T-helper 1 cell (primary cell): ENCODE measurements at places on chromosomes 7 and 10.

DNA sequence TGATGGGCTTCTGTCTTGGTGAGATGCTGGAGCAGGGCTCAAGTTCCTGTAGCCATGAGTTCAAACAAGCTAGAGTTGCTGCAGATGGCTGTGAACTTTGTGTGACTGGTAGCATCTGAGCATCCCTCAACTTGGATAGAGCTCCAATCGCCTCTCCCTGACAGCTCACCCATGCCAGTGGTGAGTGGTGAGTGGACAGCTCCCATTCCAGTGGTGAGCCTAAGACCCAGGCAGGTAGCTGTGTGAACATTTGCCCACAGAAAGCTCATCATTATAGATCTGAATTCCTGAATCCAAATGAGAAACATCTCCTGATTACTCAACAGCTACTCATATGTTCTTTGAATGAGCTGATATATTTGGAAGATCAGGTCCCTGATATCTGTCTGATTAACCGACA is 25.3 kb downstream of the STEAP1B start:
- no peak for DNase-seq

DNA sequence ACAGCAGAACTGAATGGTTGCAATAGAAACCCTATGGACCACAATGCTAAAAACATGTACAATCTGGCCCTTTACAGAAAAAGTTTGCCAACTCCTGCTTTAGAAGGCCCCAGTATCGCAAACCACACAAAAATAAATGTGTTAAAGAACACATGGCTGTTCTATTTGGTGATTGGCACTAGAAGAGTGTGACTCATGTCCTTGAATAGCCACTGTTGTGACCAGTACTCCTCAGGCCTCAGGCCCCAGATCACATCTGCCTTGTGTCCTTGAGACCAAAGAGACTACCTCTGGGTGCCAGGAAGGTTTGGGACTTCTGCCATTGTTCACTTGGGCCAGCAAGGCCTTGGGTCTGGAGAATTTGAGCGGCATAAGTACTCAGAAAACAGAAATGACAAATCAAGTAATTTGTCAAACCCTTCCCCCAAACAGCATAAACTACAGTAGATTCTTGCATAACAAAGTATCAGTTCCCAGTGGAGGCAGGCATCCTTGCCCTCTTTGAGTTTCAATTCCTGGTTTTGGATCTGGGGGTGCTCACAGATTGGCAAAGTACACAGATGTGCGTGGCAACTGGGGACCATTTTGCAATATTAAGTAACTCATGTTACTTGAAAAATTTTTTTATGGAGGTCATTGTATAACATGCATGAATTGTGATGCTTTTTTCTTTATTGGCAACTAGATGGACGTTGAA is 50.2 kb downstream of the MTURN start:
- DNase-seq, result no peak

DNA sequence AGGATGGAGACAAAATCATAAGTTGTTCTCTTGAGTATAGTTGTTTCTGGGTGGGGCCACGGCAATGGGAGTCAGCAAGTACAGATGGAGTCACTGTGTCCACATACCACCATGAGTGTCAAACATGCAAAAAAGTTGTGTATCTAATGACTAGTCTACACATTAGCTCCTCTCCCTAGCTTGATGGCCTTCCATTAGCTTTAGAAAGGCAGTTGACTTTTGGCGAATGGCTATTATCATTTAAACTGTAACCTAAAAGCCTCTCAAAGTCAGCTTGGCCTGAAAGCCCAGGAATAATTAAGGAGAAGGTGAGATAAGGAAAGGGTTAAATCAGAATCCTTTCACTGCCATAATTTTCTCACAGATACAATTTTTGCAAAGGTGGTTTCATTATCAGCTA is 95.5 kb upstream of the MEOX2 start:
- no peak for DNase-seq

DNA sequence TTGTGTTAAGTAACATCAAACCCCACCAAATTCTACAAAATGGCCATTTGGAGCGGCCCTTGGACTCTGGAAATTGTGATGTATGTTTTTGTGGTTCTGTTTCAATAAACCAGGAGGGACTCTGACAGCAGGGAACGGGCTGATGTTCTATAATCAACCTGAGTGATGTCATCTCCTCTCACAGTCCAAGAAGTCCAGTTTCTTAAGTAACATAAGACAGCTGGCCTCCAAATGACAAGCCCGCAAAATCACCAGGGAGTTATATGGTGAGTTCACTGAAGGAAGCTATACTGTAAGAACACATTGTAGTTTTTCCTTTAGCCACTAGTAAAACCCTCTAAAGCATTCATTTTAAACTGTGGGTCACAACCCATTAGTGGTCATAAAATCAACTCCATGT is 34.0 kb downstream of the GOT1 start:
- no peak for DNase-seq

GRCh38 chr10:6678211-6678803 is 98.2 kb upstream of the PRKCQ start:
- DNase-seq, result peak; percentile 64

- DNase-seq, result no peak
Observed at GRCh38 chr7:127884066-127884559, 147.1 kb downstream of the LRRC4 start.

DNA sequence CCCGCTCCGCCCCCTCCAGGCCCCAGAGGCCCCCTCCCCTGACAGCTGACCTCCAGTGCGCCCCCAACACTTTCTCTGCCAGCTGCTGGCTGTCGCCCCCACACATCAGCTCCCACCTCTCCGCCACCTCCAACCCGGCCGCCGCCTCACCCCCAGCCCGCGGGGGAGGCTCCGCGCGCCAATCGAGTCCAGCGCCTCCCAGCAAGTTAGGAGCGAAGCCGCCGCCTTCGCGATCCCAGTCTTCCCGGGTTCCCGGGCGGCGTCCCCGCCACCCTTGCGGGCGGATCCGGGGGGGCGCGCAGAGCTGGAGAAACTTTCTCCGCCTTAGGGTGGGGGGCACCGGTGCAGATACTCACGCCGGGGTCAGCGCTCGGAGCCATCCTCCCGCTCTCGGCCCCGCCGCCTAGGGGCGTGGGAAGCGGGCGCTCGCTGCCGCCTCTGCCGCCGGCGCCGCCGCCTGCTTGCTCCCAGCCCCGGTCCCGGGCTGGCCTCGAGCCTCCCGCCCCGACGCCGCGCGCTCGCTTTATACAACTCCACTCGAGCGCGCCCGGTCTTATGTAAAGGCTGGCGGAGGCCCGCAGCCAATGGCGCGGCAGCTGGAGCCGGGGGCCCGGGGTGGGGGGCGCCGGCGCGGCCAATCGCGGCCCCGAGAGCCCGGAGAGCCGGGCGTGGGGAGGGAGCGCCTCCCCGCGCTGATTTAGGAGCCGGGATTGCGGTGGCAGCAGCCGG is at the start of gene CRTAC1:
TSS of gene CRTAC1 (minus strand) at position 529 of the 729 bp plus-strand sequence. CDS start at position 380, 149 bp downstream.
- DNase-seq, result no peak

- no peak for DNase-seq
Observed at GRCh38 chr10:27569946-27570345, 65.8 kb downstream of the RAB18 start.

DNA sequence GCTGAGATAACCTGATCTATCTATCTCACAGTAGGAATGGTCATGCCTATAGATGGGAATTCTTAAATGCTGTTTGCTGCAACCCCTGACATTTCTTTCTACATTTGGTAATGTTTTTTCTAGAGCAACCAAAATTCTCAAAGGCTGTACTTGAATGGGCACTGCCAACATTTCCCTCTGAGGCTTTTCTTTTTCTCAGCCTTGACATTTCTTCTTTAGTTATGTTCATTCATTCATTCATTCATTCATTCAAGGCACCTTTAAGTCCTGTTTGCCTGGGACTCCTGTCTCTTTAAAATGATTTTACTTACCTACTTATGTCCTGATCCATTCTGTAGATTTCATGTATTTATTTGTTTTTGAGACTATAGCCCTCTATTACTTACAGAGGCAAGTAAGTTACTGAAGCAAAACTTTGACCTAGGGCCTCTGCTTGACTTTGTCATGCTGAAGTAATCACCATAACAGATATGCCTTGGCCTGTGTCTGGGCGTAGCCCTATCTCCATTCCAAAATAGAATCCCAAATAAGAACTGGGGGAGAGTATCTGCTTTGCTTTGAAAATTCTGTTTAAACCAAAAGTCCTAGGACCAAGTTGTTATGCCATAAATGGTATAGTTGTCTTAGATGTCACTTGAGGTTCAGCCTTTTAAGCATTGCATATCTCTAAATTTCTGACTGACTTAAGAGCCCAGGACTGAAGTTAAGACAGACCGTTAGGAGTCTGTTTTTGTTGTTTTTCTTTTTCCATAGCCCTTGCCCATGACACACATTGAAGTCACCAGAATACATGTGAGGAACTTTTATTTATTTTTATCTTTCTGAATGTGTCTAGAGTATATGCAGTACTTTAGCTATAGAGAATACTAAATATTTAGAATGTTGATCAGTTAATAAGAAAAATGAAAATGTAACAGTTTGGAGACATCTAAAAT is 59.2 kb downstream of the AKAP9 start:
- no peak for DNase-seq

DNA sequence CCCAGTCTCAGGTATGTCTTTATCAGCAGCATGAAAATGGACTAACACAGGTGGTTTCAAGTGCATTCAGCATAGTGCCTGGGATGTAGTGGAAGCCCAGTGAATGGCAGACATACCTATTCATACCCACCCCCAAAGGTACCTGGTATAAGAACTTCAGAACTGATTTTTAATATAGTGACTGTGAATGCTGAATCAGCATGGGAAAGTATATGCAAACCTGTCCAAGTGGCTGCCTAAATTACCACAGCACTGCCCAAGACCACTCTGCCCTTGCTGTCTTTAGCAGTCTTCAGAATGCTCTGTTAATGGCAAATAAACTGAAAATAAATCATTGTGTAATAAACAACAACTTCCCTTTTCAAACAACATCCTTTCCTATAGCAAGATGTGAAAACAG is 312.1 kb downstream of the GPAM start:
- no peak for DNase-seq

DNA sequence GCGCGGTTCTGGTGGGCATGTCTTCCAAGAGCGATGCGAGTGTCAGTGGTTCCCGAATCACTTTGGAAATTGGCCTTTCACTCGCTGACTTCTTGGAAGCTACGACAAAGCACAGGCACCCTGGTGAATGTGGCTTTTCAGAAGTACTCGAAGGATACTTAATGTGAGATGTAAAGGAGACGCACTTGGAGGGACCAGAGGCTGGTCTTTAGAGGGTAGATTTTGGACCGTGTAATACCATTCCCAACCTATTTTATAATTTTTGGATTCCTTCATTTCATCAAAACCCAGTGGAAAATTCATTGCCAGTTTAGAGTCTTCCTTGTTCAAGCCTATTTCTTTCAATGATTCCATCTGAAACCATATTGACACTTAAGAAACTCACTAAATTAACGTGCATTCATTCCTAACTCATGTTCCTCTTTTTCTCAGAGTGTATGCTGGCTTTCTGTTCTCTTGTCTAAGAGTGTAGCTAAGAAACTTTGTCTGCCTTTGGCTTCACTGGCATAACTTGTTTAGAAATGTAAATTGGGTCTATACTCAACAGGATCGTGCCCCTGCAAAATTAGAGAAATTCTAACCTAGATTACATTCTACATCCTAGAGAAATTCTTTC is 645 bp upstream of the COPG2 start:
- no peak for DNase-seq

- no peak for DNase-seq
Observed at GRCh38 chr10:17452060-17452841, 2.1 kb downstream of the ST8SIA6 start.

DNA sequence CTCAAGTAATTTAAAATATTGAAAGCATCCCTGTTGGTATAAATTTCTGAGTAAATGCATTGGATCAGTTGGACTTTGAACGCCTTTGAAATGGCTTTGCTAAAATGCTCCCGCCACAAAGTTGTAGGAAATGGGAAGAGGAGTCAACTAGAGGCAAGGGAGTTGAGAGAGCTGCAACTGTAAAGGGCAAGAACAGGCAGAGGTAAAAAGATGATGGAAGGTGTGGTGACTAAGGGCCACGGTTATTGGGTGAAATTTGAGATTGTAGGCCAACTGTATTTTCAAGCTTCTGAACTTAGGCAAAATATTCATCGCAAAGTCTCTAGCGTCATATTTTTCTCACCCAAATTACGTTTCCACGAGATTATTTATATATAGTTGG is 595 bp upstream of the SUMF2 start:
- DNase-seq, result no peak

DNA sequence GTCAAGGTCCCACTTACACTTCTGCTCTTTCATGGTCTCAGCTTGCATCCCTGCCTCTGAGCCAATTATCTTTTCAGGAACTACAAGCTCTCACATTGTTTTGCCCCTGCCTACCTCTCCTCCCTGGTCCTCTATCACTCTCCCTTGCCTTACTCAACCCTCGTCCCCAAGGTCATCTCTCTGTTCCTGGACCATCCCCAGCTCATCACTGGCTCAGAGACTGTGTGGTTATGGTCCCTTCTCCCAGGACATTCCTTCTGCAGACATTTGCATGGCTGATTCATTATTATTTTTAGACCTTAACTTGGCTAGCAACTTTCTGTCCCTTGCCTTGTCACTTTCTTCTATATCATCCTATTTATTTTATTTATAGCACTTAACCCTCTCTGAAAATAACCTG is 17.8 kb upstream of the GPAM start:
- no peak for DNase-seq

DNA sequence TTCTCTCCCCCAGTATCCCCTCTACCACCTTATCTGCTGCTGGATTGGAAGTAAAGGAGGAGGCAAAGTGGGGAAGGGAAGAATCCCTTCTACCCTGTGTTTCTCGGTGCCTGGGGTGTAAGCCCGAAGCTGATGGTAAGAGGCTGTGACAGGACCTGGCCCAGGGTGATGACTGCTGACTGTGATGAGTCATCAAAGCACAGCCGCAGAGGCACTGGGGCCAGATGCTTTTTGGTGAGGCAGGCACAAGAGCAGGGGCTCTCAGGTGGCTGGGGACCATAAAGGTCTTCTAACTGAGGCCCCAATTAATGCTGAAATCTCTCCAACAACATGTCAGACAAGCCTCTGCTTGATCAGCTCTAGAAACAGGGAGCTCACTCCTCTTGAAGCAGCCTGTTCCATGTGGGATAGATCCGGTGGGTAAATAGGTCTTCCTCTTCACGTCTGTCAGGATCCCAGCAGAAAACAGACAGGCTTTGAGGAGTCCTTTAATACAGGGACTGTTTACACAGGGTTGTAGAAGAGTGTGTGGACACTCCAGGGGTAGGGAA is 86.1 kb upstream of the PCBD1 start:
- no peak for DNase-seq

DNA sequence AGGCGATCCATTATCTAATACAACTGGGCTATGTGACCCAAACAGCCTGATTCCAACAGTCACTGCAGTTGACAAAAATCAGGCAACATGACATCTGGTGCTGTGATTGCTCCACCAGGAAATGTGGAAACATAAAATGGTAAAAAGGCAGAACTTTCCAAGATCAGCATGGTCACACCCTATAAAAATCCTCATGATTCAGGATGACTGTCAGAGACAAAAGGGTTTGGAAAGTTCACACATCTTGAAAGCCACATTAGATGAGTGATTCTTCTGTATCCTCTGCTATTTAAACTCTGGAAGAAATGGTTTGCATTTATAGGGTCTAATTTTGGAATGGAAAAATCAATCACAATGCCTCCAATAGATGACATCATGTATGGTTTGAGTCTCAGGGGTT is 662.6 kb upstream of the IGFBP3 start:
- no peak for DNase-seq

- no peak for DNase-seq
Observed at GRCh38 chr10:59582780-59583179, 126.9 kb downstream of the SLC16A9 start.

- DNase-seq, result no peak
Observed at GRCh38 chr10:69663369-69663947, 33.4 kb downstream of the FAM241B start.

- DNase-seq, result no peak
Observed at GRCh38 chr10:122163174-122164022, 107.7 kb upstream of the BTBD16 start.

GRCh38 chr7:44911911-44912310 is 26.6 kb upstream of the PURB start:
- no peak for DNase-seq
